Activated CD4-positive, alpha-beta T cell treated with anti-CD3 and anti-CD28 coated beads for 48 hours (primary cell): ENCODE measurements at places on chromosomes 3 and 15.
A peak's percentile ranks its signal among the peaks of the same experiment; 100 is the strongest.

DNA sequence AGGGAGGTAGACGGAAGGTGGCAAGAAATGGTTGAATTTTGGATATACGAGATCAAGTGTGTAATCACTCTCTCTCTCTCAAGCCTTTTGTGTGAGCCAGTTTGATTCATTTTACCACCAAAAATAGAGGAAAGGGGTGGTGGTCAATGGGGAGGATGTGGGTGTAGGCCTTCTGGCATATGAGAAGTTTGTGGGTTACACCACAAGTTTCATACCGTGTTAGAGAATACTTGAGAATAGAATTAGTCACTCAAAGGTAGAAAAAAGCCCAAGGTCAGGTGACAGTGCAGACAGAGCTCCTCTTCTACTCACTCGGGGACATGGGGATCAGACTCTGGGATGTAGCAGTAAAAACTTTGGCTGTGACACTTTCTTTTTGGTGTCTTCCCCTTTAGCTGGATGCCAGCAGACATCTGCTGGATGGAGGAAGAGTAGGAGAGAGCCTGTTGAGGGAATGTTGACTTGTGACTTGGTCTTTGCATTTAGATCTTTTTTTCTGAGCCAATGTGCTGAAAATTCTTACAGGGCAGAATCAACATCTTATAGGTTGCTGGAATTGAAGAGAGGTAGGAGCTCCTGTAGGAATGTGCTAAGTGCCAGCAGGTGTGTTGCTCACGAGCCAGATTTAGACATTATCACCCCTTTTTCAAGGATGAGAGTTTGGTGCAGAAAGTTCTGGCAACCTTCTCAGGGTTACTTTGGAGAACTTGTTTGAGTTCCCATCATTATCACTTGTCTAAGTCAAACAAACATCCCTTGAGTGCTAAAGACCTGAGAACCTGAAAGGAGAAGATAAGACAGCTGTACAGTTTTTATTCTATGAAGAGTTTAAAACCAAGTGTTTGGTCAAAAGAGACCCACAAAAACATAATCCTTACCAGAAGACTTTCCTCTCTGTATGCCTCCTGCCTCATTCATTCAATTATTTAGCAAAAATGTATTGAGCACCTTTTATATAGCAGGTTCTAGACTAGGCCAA is 43.9 kb upstream of the RYK start:
- peak; percentile 69 for DNase-seq

DNA sequence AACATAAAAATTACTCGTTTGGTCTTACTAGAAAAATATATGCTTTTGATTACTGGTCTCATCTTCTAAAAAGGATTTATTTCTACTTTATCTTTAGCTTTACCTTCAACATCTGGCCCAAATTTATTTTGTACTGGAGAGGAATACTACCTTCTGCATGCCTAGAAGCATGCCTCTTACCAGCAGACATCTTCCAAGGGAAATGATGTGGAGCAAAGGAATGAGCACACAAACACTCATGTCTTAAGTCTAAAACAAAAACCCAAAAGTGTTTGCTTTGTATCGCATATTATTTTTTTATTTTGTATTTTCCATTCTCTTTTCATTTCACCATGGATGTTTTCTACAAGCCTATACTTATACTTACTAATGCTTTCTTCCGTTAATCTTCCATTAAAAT is 304.6 kb upstream of the KCNMB2 start:
- no peak for DNase-seq

DNA sequence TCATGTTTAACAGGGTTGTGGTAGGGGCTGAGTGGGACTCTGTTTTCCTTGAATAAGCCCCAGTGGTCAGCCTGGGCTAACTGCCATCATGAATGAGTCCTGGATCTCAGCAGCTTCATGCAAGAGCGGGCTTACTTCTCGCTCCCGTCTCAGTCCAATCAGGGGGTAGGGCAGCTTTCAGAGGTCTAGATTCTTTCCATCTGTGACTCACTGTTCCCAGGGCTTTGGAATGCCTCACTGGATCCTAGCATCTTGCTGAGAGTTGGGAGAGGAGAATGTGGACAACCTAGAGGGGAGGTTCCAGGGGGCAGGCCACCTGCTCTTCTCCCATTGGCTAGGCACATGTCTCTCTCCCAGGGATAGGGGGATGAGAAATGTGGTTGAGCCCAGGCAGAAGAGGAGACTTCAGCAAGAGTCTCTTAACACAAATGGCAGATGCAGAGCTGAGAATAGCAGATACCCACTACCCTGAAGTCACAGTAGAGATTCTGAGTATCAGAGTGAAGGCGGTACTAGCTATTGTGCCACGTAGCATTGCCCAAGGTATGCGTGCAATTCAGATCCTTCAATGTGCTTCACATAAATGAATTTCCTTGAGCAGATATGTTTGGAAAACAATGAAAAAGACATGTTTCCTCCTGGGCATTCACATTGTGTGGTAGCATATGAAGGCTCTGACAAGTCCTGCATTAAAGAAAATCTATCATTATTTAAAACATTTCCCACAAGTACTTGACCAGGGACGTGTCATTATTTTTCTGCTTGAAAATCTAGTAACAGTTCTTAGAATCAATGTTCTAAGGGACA is 257.7 kb upstream of the PROK2 start:
- no peak for DNase-seq

- no peak for DNase-seq
Observed at GRCh38 chr3:141047168-141047567, 4.0 kb upstream of the SPSB4 start.

- no peak for DNase-seq
Observed at GRCh38 chr3:29693863-29694262, 413.0 kb downstream of the RBMS3 start.

DNA sequence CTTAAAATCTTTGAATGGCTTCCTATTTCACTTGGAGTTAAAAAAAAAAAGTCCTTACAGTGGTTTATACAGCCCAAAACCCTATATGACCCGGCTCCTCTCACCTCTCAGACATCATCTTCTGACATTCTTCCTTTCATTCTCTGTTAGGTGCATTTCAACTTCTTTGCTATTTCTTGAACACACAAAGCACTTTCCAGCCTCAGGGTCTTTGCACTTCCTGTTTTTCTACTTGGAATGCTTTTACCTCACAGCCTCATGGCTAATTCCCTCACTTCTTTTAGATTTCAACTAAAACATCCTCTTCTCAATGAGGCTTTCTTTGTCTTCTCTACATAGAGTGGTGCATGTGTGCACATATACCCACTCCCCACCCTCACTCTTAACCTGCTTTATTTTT is 91.0 kb upstream of the MB21D2 start:
- DNase-seq = no peak

DNA sequence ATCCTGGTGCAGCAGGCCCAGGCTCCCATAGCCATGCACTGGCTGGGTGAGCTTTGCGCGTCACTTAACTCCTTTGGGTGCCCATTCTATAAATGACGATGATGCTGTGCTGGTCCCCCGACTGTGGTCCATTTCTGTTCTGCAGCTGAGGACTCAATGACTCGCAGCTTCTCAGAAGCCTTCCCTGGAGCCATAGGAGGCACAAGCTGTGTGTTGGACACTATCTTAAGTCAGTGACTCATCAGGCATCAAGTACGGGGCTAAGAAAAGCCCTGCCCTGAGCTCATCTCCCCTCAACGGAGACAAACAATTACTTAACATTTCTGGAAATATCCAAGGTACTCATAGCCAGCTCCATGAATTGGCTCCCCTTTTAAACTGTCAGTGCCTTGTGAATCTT is 13.8 kb upstream of the MUSTN1 start:
- DNase-seq = no peak

DNA sequence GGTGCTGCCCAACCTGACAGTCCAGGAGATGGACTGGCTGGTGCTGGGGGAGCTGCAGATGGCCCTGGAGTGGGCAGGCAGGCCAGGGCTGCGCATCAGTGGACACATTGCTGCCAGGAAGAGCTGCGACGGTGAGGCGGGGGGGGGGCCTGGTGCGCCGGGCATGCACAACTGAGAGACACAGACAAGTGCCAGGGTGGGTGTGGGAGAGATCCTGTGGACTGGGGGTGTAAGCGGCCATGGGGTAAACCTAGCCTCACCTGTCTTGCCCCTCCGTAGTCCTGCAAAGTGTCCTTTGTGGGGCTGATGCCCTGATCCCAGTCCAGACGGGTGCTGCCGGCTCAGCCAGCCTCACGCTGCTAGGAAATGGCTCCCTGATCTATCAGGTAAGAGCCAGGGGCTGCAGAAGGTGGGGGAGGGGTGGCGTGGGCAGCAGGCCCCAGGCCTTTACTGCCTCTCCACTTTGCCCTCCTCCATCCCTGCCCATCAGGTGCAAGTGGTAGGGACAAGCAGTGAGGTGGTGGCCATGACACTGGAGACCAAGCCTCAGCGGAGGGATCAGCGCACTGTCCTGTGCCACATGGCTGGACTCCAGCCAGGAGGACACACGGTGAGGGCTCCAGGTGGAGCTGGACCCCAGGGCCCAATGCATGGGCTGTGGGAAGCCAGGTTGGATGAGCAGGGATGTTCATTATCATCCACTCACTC is 3.3 kb downstream of the CHRD start:
- no peak for DNase-seq

DNA sequence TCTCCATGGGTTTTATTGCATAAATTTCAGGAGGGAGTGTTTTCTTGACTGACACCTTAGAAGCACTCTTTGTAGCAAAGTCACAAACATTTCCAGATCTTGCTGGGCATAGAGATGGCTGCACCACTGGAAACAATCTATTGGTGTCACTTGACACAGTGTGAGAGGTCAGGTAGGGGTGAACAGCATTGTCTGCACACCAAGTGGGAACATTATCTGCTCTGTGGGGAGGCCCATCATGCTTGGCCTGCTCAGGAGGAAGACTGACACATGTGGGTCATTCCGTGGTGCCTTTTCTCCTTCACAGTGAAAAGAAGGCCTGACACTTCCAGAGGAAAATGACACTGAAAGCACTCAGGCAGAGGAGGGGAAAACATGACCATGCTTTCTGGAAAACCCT is 149.9 kb upstream of the GALNT15 start:
- DNase-seq = no peak

DNA sequence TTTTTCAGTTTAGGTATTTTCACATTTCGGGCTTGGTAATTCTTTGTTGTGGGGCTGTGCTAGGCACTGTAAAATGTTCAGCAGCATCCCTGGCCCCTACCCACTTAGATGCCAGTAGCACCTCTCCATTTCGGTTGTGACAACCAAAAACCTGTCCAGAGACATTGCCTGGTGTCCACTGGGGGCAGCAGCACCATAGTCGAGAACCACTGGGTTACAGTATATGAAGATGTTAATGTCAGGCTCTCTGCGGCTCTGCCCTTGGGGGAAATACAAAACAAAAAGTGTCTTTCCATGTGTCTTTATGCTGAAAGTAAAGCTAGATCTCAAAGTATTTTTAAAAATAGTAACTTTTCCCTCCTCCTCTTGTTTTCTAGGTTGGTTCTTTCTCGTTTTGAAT is 177.2 kb downstream of the ITPR1 start:
- peak; percentile 12 for DNase-seq

DNA sequence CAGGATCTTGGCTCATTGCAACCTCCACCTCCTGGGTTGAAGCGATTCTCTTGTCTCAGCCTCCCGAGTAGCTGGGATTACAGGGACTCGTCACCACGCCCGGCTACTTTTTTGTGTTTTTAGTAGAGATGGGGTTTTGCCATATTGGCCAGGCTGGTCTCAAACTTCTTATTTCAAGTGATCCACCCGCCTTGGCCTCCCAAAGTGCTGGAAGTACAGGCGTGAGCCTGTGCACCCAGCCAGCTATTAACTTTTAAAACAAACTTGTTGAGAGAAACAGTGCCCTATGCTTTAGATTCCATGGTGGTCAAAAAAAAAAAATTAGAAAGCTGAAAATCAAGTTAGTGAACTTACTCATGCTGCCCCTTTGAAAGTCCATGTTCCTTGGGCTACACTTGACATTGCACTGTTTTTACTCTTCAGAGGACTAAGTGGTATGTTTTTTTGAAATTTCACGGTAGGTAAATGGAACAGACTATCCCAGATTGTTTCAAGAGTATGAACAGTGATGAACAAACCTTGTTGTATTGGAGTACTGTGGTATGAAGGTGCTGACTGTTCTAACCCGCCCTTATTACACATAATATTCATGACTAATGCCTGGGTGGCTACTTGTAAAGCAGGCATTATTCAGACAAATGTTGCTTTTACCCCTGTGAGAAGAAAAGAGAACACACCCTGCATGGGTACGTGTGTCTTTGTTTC is 206.9 kb downstream of the KLHL25 start:
- no peak for DNase-seq

- DNase-seq = peak; percentile 84
Observed at GRCh38 chr3:69082805-69083204, 1.9 kb upstream of the ARL6IP5 start.

- DNase-seq = peak; percentile 80
Observed at GRCh38 chr15:88331291-88331690, 74.8 kb upstream of the NTRK3 start.

DNA sequence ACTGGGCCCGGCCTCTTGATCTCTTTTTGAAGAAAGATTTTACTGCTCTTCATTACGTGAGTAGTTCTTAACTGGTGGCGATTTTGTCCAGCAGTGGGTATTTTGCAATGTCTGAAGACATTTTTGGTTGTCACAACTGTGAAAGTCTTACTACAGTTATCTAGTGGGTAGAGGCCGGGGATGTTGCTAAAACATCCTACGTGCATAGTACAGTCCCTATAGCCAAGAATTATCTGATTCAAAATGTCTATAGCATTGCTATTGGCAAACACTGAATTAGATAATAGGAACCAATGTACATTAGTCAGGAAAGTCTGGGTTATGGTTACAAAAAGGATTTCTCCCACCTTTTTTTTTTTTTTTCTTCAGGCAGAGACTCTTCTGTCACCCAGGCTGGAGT is 38.1 kb downstream of the FOXL2 start:
- DNase-seq = no peak

DNA sequence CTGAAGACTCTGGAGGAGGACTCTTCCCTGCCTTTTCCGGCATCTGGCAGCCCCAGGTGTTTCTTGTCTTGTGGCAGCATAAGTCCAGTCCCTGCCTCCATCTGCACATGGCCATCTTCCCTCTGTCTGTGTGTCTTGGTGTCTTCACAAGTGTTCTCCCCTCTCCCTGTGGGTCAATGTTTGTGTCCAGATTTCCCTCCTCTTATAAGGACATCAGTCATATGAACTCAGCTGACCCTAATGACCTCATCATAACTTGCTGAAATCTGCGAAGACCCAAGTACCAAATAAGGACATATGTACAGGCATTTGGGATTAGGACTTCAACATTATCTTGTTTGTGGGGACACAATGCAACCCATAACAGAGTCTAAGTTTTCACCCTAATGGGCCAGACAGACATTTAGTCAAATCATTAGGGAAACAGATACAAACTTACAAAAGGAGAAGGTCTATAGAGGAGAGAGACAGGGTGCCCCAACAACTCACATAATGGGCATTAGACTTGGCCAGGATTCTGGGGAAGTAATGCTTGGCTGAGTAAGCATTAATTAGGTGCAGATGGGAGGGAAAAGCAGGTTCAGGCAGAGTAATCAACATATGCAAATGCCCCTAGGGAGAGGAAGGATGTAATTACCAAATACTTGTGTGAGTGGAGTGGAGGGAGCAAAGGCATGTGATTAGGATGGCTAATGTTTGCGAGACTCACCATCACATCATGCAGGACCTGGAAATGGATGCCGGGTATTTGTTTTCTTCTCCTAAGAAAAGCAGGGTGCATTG is 372.8 kb upstream of the TBL1XR1 start:
- no peak for DNase-seq

GRCh38 chr15:69508659-69509058 is 56.0 kb downstream of the RPLP1 start:
- DNase-seq = no peak
